ENCODE measurements at places on chromosomes 13 and 19.
A peak's percentile ranks its signal among the peaks of the same experiment; 100 is the strongest.

GRCh38 chr13:75139291-75139690 lies 342.7 kb downstream of the TBC1D4 start:
- H3K4me3 ChIP-seq = no peak overlapping the region
- no peaks in the 10 kb centered on the region for H3K4me1 ChIP-seq
- H3K27ac ChIP-seq = no peak overlapping the region

DNA sequence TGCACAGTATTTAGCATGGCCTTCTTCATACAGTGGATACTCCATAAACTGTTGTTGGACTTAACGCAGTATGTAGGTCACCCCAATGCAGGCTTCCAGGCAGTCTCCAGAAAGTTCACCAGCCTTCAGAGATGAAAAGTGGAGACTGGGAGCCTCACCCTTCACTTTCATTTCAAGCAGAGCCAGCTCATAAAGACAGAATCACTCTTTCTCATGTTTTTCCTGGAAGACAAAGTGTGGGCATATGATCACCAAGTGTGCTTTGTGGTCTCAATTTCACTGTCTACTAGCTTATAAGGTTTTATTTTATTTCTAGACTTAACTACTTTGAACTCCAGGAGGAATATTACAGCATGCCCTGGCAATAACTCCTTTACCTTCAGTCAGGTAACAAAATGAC lies 26.3 kb upstream of the TNFSF11 start:
- H3K27ac ChIP-seq = no peak overlapping the region
- H3K36me3 ChIP-seq = no peaks in the 10 kb centered on the region
- DNase-seq = no peak
- no peaks in the 10 kb centered on the region for H3K4me1 ChIP-seq
- no peaks in the 10 kb centered on the region for H3K27me3 ChIP-seq

DNA sequence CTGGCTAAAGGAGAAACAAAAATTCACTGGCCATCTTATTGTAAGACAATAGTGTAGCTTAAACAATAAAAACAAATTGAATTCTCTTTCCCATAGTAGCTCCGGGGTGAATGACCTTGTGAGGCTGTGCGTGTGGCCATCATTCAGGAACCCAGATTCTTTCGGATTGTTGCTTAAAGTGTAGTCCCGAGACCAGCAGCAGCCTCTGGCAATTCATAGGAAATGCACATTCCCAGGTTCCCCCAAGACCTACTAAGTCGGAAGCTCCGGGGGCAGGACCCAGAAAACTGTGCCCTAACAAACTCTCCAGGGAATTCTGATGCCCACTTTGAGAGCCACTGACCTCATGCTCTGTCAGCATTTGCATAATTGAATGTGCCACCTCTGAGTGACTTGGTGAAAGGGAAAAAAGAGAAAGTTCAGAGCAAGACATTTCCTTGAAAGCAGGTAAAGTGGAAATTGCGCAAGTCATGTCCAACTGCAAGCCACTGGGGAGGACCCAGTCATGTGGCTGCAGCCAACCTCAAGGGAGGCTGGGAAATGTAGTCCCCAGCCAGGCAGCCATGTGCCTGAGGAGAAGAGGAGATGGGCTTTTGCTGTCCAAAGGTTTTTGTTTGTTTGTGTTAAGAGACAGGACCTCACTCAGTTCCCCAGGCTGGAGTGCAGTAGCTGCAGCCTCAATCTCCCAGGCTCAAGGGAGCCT lies 50.7 kb upstream of the PNMA8B start:
- H3K4me3 ChIP-seq = peak overlapping the region; percentile 15
- no peaks in the 10 kb centered on the region for H3K27me3 ChIP-seq
- no peaks in the 10 kb centered on the region for H3K36me3 ChIP-seq
- DNase-seq = no peak
- no peaks in the 10 kb centered on the region for H3K4me1 ChIP-seq
- no peak overlapping the region for H3K27ac ChIP-seq

DNA sequence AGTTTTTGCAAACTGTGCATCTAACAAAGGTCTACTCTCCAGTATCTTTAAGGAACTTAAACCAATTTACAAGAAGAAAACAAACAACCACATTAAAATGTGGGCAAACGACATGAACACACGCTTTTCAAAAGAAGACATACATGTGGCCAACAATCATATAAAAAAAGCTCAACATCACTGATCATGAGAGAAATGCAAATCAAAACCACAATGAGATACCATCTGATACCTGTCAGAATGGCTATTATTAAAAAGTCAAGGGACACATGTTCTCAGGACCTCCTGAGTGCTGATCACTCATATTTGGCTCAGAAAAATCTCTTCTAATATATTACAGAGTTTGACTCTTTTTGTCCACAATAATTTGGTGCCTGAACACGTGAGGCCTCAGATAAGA lies 14.2 kb upstream of the LILRB1 start:
- H3K27me3 ChIP-seq = no peaks in the 10 kb centered on the region
- H3K36me3 ChIP-seq = no peaks in the 10 kb centered on the region
- no peak overlapping the region for H3K27ac ChIP-seq
- no peak for DNase-seq
- H3K4me1 ChIP-seq = no peaks in the 10 kb centered on the region

GRCh38 chr19:48571378-48572162 lies 19.6 kb downstream of the SULT2B1 start:
- H3K36me3 ChIP-seq = no peaks in the 10 kb centered on the region
- no peaks in the 10 kb centered on the region for H3K27me3 ChIP-seq
- DNase-seq = peak; percentile 58
- H3K27ac ChIP-seq = peak overlapping the region; percentile 52

DNA sequence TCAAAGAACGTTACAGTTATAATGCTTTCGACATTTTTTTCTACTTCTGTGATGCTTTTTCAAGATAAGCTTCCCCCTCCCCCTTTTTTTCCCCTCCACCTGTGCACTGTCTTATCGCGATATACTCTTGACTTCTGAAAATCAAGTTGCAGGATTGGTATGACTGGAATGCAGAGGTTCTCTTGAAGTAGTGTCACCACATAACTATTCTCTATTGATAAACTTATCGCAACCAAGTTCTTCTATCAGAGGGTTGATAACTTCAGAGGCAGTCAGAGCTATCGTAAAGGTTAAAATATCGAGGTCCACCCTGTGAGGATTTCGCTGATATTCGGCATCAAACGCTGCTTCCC lies 820 bp downstream of the EID2 start:
- DNase-seq = no peak
- H3K4me1 ChIP-seq = peaks cover 10% of the 10 kb centered on the region
- H3K27me3 ChIP-seq = no peaks in the 10 kb centered on the region
- H3K4me3 ChIP-seq = peak overlapping the region; percentile 66

DNA sequence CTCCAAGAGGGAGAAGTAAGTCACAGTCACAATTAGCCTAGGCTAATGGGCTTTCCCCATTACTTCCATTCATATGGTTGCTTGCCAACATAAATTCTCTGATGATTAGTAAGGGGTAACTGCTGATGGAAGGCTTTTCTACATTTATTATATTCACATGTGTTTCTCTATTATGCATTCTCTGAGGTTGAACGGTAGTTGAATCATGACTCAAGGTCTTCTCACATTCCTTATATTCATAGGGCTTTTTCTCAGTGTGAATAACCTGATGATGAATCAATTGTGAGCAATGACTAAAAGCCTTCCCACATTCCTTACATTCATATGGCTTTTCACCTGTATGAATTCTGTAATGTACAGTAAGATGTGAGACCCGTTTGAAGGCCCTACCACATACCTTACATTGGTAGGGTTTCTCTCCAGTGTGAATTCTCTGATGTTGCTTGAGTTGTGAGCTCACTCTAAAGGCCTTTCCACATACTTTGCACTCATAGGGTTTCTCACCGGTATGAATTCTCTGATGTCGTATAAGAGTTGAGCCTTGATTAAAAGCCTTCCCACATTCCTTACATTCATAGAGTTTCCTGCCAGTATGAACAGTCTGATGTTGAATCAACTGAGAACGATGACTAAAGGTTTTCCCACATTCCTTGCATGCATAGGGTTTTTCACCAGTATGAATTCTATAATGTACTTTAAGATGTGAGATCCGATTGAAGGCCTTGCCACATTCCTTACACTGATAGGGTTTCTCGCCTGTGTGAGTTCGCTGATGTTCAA lies 9.3 kb downstream of the ZNF582 start:
- no peaks in the 10 kb centered on the region for H3K4me1 ChIP-seq
- no peak overlapping the region for H3K27ac ChIP-seq
- peaks cover 9% of the 10 kb centered on the region for H3K36me3 ChIP-seq
- no peak overlapping the region for H3K4me3 ChIP-seq
- no peaks in the 10 kb centered on the region for H3K27me3 ChIP-seq
- DNase-seq = no peak

DNA sequence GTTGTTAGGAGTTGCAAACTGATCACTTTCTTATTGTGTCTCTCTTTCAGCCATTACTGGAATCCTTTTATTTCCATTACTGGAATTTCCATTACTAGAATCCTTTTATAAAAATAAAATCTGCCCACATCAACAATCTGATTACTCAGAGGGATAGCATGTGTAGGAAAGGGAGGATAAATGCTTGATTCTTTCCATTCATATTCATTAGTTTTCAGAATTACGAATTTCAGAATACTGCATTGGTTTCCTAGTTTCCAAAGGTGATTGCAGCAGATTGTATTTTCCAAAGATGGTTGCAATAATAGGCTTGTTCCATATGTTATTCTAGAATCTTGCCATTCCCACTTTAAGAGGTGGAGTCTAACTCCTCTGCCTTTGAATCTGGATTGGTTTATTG lies 37.1 kb downstream of the ZNF146 start:
- no peak overlapping the region for H3K27ac ChIP-seq
- H3K4me3 ChIP-seq = no peak overlapping the region
- DNase-seq = no peak
- no peaks in the 10 kb centered on the region for H3K4me1 ChIP-seq

DNA sequence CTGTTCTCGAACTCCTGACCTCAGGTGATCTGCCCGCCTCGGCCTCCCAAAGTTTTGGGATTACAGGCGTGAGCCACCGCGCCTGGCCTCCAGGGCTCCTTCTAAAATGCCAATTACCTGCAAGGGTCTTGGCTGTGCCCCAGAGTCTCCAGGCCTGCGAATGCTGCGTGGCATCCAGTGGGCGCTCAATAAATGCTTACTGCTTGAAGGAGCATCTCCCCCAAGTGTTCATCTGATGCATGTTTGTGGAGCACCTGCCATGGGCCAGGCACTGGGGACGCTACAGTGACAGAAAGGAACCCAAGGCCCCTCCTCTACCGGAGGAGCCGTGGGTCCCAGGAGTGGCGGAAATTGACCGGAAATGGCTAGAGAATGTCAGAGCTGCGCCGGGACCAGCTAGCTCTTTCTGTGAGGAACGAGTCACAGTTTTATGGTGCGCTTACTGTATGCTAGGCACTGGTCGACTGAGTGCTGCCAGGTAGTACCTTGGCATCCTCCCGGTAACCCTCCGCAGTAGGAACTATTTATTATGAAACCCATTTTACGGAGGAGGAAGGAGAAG lies 14.2 kb downstream of the ANKRD24 start:
- H3K27me3 ChIP-seq = peaks cover 6% of the 10 kb centered on the region
- H3K27ac ChIP-seq = no peak overlapping the region
- H3K4me3 ChIP-seq = no peak overlapping the region
- no peaks in the 10 kb centered on the region for H3K4me1 ChIP-seq
- DNase-seq = no peak

DNA sequence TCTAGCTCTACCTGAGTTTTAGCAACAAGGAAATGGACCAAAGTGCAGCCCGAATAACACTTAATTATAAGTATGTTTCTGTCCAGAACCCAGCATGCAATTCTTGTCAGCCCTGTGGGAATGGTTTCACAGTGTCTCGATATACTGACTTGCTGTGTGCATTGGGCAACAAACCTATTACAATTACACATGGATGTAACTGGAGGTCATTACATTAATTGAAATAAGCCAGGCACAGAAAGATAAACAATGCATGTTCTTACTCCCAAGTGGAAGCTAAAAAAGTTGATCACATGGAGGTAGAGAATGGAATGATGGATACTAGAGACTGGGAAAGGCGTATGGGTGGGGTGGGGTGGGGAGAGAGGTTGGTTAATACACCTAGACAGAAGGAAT lies 5.1 kb upstream of the CYP2S1 start:
- no peaks in the 10 kb centered on the region for H3K36me3 ChIP-seq
- no peak overlapping the region for H3K27ac ChIP-seq
- DNase-seq = no peak
- H3K4me1 ChIP-seq = no peaks in the 10 kb centered on the region

GRCh38 chr19:48685583-48685982 lies 10.2 kb upstream of the FUT2 start:
- no peak for DNase-seq
- H3K4me3 ChIP-seq = no peak overlapping the region
- H3K27ac ChIP-seq = peak overlapping the region; percentile 68
- H3K4me1 ChIP-seq = no peaks in the 10 kb centered on the region

DNA sequence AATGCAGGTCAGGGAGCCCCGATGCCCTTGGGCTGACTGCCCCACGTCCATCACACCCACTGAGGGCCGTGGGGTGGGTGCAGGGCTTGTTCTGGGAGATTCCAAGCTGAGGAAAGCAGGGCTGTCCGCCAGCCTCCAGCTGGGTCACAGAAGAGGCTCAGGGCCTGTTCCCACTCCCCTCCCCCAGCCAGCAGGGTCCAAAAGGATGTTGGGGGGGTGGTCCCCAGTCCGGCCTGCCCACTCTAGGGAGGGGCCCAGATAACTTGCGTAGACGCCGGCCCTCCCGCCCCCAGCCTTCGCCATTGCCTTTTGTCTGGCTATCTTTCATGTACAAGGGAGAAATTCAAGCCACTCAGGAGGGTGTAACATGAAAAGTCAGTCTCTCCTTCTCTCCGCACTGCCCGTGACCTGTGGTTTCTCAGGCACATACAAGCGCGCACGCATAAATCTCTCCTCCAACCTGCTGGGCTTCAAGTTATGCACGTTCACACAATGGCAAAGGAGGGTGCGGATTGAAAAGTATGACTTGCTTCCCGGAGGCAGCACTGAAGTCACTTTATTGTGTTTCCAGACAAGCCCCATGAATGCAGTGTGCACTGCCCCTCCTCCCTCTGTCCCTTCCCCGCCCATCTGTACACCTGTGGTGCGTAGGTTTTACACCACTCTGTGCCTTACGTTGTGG lies 20.2 kb downstream of the CARM1 start:
- H3K27me3 ChIP-seq = no peaks in the 10 kb centered on the region
- peak overlapping the region; percentile 31 for H3K4me3 ChIP-seq
- H3K36me3 ChIP-seq = no peaks in the 10 kb centered on the region

GRCh38 chr13:46166947-46167610 lies 14.9 kb downstream of the LCP1 start:
- H3K27me3 ChIP-seq = no peaks in the 10 kb centered on the region
- no peak for DNase-seq
- H3K4me3 ChIP-seq = no peak overlapping the region
- no peaks in the 10 kb centered on the region for H3K4me1 ChIP-seq
